ENCODE measurements at places on chromosomes 1 and 21.

GRCh38 chr1:107669996-107670395 lies 295.0 kb downstream of the VAV3 start:
- DNase-seq: no peak

DNA sequence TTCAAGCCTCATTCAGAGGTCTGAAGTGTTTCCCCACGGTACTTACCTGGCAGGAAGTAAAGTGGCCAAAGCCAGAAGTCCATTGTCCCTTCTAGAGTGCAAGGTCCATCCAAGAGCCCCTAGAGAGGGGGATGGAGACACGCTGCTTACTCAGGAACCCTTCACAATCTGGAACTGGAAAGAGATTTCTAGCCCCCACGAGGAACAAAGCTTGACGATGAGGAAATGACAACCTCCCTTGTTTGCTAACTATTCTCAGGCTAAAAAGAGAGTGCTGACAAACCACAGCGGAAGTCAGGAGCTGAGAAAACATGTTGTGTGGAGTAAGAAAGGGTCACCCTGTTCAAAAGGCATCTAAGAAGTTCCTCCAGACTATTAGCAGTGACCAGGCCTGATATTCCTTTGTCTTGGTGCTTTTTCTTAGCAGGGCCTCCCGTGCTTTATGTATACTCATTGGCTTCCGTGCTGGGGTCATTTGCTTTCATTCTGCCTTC lies at the start of gene FCMR:
FCMR (minus strand) TSS at position 170 of the 494 bp plus-strand sequence; CDS start at position 83, 87 bp downstream.
- no peak for DNase-seq

DNA sequence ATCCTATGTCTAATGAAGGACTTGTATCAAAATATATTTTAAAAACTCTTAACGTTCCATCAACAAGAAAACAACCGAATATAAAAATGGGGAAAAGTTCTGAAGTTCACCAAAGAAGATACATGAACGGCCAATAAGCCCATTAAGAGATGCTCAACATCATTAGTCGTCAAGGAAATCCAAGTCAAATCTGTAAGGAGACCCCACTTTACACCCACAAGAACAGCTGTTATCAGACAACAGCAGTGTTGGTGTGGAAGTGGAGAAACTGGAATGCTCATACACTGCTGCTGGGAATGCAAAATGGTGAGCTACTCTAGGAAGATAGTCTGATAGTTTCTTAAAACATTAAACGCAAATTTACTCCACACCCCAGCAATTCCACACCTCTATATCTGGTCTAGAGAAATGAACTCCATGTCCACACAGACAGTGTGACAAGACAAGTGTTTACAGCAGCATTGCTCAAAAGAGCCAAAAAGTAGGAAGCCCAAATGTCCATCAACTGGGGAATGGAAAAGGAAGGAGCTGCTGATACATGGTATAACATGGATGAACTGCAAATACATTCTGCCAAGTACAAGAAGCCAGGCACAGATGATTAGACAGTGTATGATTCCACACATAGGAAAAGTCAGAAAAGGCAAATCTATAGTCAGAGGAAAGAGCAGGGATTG lies 18.5 kb downstream of the UBE2G2 start:
- DNase-seq: no peak

- no peak for DNase-seq
Observed at GRCh38 chr1:7460807-7461206, 310.3 kb upstream of the VAMP3 start.

GRCh38 chr1:204584699-204585372 lies 68.6 kb downstream of the MDM4 start:
- DNase-seq: no peak

DNA sequence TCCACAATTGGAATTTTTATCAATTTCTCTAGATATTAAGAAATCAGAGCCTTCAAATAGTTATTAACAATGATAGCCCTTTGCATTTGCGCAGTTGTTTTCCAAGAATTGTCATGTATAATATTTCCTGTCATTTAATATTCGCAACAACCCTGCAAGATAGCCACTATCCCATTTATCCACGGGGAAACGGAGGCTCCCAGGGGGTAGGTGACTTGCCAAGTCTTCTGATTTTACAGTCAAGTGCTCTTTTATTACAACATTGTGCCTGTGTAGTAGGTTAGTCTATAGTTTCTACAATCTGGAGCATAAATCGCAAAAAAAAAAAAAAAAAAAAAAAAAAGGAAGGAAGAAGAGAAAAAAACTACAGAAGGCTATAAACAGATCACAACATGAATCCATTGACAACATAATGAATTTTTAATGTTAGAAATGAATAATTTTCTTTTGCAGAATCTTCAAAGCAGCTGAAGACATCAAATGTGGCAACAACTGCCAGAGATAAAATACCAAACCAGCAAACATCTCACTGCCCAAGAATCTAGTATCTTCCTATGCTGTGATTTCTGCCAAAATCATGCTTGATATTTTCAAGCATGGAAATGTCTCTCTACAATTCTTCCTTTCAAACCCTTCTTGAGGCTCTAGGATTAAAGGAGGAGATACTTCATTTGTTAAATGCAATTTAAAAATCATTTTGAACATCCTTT lies 125.5 kb downstream of the PTPN14 start:
- DNase-seq: no peak

- peak; percentile 1 for DNase-seq
Observed at GRCh38 chr1:86703696-86704457, 499 bp upstream of the SH3GLB1 start.

DNA sequence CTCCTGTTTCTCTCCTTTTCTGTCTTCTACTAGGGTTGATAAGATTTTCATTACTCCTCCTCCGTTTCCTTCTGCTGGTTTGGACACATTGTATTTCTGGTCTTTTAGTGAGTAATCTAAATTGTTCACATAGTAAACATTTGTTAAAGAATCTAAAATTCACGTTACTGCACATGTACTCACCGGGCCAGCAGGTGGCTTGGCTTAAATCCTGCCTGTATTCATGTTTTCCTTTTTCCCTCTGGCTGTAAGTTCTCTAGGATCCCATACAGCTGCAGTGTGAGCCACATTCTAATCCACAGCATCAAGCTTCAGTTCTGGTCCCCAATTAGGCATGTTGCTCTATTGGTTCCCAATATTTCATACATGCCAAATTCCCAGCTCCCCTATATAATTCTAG lies 958.3 kb downstream of the ADGRL2 start:
- no peak for DNase-seq

DNA sequence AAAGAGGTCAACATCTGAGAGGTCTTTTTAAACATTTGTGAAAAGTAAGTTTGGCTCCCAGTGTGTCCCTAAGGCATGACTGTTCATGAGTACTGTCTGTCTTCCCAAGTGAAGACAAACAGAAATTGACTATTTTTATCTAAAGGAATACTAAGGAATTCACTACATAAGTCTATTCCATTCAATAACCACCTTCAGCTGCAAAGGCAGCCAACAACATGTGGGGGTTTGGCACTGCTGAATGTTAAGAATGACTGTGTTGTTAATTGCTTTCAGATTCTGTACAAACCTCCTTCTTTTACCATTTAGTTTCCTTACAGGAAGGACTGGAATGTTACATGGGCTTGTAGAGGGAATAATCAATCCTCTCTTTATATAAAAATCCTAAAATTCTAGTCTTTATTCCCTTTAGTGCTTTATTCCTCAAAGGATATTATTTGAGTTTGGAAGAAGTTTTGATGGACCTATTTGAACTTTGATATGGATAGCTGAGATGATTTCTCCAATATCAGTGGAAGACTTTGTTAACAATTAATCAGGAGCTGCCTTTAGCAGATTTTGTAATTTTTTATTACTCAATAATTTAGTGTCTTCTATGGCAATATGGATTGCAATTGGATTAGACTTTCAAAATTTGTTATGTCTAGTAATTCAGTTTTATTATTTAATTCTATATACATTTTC lies 201.7 kb upstream of the CHRM3 start:
- DNase-seq: no peak

- DNase-seq: no peak
Observed at GRCh38 chr1:162371611-162372010, 5.0 kb downstream of the SPATA46 start.

- no peak for DNase-seq
Observed at GRCh38 chr1:54548389-54549044, 489 bp downstream of the ACOT11 start.

GRCh38 chr1:244768186-244768585 lies 67.3 kb upstream of the COX20 start:
- no peak for DNase-seq

- no peak for DNase-seq
Observed at GRCh38 chr1:112840631-112841624, 115.1 kb downstream of the SLC16A1 start.

GRCh38 chr1:24786191-24786590 lies 40.9 kb downstream of the CLIC4 start:
- DNase-seq: no peak

Data from activated CD8-positive, alpha-beta memory T cell treated with anti-CD3 and anti-CD28 coated beads for 1 hour (primary cell).